ENCODE measurements at places on chromosomes 2 and 18. TPM values are rescaled to one million over a fixed set of nuclear protein-coding genes. Genes with fewer than 3 reads are reported as not detected.

The VAMP8 gene
- 31.1 TPM for total RNA-seq

The SCN7A gene
- total RNA-seq, result 109 TPM

The C2orf81 gene
- 4.4 TPM for total RNA-seq

The HMSD gene
- total RNA-seq, result 7.8 TPM

The CD8B2 gene
- total RNA-seq, result not detected

The TANK gene
- 71.3 TPM for total RNA-seq

DNA sequence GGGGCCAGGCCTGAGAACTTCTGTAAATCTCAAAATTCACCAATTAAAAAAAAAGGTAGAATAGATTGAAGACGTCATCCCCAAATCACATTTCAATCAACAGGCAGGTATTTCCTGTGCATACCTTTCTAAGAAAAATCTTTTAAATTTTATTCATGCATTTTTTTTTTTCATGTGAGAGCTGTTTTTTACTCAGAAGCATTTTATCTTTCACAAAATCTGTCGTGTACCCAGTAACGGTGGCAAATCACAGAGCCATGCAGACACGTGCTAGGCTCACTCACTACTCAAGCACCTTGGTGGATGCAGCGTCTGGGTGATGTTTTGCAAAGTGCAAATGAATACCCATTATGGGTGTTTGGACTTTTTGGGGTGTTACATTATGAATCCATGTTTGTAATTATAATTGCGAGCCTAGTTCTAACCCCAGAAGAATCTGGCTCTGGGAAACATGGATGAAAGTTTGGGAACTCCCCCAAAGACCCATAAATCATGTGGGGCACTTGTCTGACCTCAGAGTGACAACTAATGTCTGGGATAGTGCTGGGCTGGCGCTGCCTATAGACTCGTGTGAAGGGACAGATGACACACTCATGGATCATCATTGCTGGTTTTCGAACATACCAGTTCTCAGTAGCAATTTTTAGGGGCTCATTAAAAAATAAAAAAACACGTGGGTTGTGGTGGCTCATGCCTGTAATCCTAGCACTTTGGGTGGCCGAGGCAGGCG lies 335.2 kb downstream of the LPIN1 start:
- no peak for DNase-seq

- no peak for DNase-seq
Observed at GRCh38 chr2:88856409-88857135, 165.1 kb downstream of the RPIA start.

- no peak for DNase-seq
Observed at GRCh38 chr2:176388861-176389260, 119.6 kb downstream of the MTX2 start.

GRCh38 chr2:215787025-215787424 lies 226.3 kb downstream of the MREG start:
- DNase-seq, result no peak

DNA sequence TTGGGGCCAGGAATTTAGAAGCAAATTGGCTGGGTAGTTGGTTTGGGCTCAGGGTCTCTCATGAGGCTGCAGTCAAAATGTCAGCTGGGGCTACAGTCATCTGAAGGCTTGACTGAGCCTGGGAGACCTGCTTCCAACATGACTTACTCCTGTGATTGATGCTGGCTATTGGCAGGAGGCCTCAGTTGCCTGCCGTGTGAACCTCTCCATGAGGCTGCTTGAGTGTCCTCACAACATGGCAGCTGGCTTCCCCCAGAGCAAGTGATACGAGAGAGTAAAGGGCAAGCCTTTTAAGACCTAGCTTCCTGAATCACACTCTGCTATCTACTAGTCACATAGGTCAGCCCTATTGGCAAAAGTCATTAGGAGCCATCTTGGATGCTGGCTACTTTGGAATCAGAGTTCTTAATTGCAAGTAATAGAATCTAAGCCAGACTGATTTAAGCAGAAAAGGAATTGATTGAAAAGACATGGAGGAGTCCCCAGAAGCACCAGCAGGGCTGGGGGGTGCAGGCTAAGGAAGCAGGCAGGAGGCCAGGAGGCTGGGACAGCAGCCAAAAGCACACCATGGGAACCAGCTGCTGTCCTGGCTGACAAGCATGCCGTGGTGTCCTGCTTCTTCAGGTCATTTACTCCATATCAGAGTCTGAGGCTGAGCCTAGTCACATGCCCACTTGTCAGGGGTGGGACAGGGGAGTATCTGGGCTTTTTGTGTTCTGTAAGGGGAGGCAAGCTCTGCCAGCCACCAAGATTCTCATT lies 7.8 kb upstream of the GIGYF2 start:
- no peak for DNase-seq

Data from sciatic nerve (tissue), 2 donors.